IMR-90 (cell line): ENCODE measurements at places on chromosomes 11 and 22. TPM values are rescaled to one million over a fixed set of nuclear protein-coding genes. Genes with fewer than 3 reads are reported as not detected.
A peak's percentile ranks its signal among the peaks of the same experiment; 100 is the strongest.

DNA sequence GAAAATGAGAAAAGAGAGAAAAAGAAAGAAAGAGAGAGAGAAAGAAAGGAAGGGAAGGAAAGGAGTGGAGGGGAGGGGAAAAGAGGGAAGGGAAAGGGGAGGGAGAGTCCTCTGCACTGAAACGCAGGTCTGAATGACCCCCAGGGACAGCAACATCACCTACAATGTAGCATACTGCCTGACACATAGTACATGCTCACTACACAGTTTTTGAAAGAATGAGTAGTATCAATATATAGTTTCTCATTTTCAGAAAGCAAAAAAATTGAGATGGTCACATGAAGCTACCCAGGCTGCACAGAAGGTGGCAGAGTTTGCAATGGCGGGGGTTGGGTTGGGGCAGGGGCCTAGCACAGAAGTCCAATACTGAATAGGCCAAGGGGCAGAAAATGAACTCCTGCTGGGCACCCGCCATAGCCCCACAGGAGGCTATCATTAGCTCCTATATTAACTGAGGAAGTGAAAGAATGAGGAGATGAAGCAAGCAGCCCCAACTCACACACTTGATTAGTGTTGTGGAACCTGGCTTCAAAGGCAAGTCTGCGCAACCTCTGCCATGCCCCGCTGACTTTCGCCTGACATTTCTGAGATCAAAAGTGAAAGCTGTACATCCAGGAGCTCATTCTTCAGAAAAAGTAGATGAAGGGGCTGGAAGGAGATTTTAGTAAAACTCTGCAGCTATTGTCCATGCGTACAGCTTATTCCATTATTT is 241.2 kb upstream of the SYN3 start:
- DNase-seq = no peak

DNA sequence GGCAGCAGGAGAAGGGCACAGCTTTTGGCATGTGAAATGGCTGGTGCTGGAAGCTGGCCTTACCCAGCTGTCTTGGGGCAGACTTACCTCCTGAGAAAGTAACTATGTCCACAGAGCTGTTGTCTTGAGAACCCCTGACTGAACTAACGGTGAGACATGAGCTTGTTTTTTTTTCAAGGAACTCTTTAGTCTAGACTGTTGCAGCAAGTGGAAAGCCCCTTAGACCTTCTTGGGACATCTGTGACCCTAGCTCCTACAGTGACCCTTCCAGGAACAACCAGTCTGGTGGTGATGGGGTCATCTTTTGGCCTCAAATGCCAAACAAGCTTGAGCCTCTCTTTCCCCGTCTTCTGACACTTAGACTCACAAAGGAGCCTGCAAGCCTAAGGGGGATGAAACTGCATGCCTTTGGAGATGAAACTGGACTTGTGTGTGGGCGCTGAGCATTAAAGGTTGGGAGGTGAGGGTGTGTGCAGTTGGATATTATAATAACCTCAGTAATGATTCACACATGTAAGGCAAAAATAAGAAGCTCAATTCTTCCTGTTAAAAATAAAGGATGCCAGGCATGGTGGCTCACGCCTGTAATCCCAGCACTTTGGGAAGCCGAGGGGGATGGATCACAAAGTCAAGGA is 35.4 kb downstream of the SDHD start:
- DNase-seq = no peak

DNA sequence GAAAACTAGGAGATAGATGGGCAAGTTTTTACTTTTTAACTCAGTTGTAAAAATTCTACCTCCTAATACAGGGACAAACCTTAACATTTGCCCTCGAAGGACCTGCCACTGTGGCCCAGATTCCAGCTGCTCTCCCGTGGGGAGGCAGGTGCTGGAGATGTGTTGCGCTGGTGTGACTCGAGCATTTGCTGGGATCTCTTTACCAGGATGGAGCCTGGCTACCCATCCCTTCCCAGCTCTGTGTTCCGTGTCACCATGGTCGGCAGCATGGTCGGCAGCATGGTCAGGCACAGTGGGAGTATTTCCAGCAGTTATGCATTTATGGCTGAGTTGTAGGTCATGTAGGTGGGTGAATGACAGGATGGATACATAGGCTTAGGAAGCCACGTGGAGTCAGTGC is 41.1 kb downstream of the OTOG start:
- no peak for DNase-seq

DNA sequence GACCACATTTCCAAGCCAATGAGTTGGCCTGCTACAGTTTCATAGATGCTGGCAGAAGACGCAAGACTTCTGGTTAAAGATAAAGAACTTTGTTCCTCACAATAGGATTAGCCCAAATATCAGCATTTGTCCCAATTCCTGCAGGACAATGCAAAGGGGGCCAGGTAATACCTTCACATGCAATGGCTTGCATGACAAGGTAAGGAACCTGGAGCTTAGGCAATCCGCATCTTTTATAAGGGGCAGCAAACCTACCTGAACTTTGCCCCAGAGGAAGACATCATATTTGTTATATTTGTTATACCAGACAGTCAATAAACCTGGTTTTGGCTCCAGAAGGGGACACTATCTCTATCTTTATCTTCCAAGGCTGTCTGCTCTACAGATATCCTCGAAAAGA is 5.3 kb downstream of the P2RY6 start:
- DNase-seq = no peak

- DNase-seq = no peak
Measured at GRCh38 chr11:22049276-22049675, 143.6 kb upstream of the ANO5 start.

GRCh38 chr11:133902506-133902905 is 54.3 kb downstream of the IGSF9B start:
- no peak for DNase-seq

- no peak for DNase-seq
Measured at GRCh38 chr11:680476-680875, 14.5 kb downstream of the DEAF1 start.

DNA sequence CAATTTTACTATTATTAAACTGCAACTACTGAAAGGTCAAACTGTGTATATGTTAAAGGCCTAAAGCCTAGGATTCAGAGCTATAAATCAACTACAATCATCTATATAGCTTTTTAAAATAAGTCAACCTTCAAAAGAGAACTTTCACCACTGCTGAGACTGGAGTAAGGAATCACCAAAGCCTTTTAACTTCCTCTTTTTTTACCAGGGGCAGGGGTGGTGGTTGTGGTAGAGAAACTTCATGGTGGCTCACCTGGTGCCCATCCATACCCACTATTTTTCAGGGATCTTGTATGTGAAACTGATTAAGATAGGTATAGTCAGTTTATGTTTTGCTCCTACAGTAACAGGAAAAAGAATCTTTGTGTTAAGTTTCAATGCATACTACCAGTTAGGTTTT is 31.5 kb downstream of the TSG101 start:
- DNase-seq = no peak

- DNase-seq = no peak
Measured at GRCh38 chr11:86414032-86414431, 39.3 kb downstream of the CCDC81 start.

DNA sequence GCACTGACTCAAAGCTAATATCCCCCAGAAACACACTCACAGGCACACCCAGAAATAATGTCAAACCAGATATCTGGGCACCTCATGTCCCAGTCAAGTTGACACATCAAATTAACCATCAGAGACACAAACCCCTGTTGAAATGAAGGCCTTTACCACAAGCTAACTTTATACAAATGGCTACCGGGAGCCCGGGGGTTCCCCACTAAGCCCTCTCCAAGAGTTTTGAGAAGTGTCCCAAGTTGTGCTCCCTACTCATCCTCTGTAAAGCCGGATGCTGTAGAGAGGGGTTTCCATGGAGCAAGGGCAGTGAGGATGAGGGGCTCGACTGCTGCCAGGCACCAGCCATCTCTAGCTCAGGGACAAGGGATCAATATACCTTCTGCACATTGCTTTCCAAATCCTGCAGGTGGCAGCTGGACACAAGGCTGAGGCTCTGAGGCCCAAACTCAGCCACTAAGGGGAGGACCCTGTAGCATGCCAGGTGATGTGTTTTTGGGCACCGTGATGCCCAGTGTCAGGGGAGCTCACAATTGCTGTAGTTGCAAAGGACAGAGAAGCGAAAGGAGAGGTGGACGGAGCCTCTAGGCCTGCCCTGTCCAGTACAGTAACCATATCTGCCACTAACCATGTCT is 145.7 kb downstream of the TTC17 start:
- peak; percentile 13 for DNase-seq

DNA sequence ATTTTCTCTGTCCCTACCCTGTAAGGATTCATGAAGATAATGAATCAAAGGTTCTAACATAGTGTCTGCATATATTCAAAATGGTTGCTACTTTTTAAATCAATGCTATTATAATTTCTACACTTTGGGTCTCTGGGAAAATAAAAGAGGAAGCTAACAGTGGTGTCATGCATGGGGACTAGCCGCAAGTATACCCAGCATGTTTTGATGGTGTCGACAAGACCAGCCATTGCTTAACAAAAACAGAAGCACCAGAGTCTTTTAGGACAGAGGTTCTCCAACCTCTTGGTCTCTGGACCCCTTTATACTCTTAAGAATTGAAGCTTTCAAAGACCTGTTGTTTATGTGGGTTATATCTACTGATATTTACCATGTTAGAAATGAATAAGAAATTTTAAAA is 37.8 kb downstream of the RNF141 start:
- DNase-seq = no peak

GRCh38 chr11:62708392-62708791 is 916 bp downstream of the GNG3 start:
- DNase-seq = no peak

DNA sequence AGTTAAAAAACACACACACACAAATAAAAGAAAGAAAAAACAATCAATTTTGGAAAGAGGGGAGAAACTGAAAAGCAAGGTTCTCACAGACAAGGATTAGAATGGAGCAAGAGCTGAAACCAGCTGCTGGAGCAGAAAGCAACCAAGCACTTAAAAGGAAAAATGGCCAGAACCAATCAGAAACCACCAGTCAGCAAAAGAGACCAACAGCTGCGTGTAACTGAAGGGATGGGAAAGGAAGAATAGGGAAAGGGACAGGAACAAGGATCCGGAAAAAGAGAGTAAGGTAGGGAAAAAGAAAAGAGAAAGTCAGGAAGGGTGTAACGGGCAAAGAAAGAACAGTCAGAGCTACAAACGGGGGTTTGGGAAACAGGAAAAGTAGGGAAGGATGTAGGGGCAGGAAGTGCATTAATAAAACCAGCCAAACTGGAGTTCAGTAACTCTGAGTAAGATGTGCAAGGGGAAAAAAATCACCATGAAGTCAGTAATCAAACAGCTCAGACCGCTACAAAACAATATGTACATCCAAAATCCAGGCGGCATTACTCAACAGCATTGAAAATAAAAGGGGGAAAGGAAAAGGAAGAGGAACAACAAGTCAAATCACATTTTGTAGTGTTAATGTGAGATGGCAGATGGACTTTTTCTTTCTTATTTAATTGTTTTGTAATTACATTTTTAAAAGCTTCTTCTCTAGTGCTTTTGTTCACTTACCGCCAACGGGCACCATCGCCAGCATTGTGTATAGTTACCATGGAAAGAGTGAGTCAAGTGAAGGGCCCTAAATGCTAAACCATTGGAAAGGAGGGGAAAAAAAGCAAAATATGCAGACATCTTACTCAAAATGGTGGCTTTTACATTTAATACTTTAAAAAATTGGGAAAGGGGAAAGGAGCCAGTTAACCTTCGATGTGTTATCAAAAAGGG is 49.2 kb downstream of the APOL5 start:
- no peak for DNase-seq

GRCh38 chr11:67071420-67072284 is 15.0 kb downstream of the RHOD start:
- DNase-seq = peak; percentile 55

GRCh38 chr11:614623-615503 is 887 bp downstream of the IRF7 start:
- DNase-seq = no peak

GRCh38 chr11:75425422-75425821 is 7.6 kb downstream of the KLHL35 start:
- DNase-seq = no peak

DNA sequence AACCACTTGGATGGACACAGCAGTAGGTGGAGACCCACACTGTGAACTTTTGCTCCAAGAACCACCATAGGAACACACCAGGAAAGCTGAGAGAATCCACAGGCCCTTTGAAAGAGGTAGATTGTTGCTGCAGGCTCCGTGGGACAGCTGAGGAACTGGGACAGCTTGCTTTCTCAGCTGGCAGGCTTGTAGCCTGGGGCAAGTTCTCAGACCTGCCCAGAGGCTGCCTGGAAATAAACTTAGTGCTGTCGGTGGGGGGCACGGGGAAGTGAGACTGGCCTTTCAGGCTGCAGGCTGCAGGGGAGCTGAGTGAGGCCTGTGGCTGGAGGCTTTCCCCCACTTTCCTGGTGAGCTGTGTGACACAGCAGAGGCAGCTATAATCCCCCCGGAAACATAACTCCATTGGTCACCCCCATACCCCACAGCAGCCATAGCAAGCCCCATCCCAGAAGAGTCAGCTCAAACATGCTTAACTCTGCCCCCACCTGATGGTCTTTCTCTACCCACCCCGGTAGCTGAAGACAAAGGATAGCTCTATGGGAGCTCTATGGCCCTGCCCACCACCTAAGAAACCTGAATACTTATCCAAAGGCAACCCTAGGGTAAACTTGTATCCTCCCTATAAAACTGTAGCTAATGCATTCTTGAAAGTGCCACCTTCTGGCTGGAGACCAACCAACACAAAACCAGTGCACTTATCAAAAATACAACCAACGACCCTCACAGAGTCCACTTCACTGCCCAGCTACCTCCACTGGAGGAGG is 21.4 kb upstream of the ACRV1 start:
- no peak for DNase-seq

- no peak for DNase-seq
Measured at GRCh38 chr11:68033708-68034045, 3.2 kb downstream of the NDUFS8 start.

DNA sequence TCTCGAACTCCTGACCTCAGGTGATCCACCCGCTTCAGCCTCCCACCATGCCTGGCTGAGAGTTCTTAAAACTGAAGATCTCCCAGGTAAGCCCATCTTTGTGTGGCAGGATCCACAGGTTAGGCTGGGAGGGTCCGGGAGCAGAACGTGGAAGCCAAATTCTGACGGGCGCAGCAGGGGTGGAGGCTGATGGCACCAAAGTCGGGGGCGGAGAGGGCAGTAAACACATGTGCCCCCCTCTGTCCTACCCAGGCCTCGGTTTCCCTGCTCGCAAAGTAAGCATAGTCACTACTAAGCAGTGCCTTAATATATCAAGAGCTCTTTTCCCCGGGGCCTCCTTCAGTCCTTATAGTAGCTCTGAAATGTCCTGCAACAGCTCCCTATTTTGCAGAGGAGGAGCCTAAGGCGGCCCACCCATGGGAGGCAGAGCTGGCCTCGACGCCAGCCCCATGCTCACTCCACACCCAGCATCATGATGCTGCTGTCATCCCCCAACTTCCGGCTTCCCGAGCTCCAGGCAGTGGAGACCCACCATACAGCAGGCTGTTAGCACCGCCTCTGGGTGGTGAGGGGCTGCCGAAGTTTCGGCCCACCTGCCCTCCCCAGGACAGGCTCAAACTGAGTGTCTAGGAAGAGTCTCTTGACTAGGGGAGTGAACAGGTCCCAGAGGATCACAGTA is 230.0 kb downstream of the CTTN start:
- DNase-seq = no peak

The BTBD18 gene
- total RNA-seq = not detected in 2 replicates

The HBE1 gene
- total RNA-seq = 1.4 and 3.2 TPM in 2 replicates

The PRRG4 gene
- total RNA-seq = not detected in 2 replicates

The APOA1 gene
- total RNA-seq = 0.18 and 0.56 TPM in 2 replicates

The MPPED2 gene
- total RNA-seq = not detected in 2 replicates

The C11orf87 gene
- under 0.01 TPM in 2 replicates for total RNA-seq

The CBL gene
- 6.1 and 7.2 TPM in 2 replicates for total RNA-seq

The ZDHHC13 gene
- total RNA-seq = 15.1 and 20.0 TPM in 2 replicates
